Suprapubic skin (tissue), 4 donors: ENCODE measurements at places on chromosomes 2 and 18.

GRCh38 chr2:125857971-125858794, 797.8 kb upstream of the GYPC start:
- H3K4me1 ChIP-seq, result no peaks in the 10 kb centered on the region
- no peaks in the 10 kb centered on the region for H3K36me3 ChIP-seq
- no peak overlapping the region for H3K4me3 ChIP-seq
- H3K27ac ChIP-seq, result no peak overlapping the region
- no peaks in the 10 kb centered on the region for H3K27me3 ChIP-seq
- DNase-seq, result no peak

GRCh38 chr18:26134107-26134506, 438 bp downstream of the PSMA8 start:
- no peak overlapping the region for H3K27ac ChIP-seq
- no peaks in the 10 kb centered on the region for H3K4me1 ChIP-seq
- no peaks in the 10 kb centered on the region for H3K36me3 ChIP-seq
- DNase-seq, result no peak
- no peaks in the 10 kb centered on the region for H3K27me3 ChIP-seq

DNA sequence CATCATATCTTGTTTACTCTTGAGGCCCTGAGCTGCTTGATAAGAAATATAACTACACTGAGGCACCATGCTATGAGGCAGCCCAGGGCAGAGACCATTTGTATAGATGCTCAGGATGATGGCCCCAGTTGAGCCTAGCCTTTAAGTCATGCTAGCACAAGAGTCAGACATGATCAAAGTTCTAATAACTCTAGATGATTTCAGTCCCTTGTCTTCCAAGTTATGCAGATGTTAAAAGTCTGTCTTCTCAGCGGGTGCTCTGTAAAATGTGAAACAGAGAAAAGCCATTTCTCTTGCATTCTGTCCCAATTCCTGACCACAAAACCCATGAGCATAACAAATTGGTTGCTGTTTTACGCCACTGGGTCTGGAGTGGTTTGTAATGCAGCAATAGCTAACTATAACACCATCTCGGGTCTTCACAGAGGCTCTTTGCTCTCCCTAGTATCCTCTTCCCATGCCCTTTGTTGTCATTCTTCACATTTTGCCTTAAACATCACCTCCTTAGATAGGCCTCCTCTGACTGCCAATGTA, 49.6 kb downstream of the NXPH2 start:
- DNase-seq, result no peak
- H3K27me3 ChIP-seq, result peaks cover 2% of the 10 kb centered on the region
- H3K4me1 ChIP-seq, result no peaks in the 10 kb centered on the region
- H3K27ac ChIP-seq, result no peak overlapping the region

GRCh38 chr2:237542001-237542704, 24.2 kb upstream of the PRLH start:
- no peak for DNase-seq
- no peaks in the 10 kb centered on the region for H3K27me3 ChIP-seq
- H3K4me1 ChIP-seq, result peaks cover 11% of the 10 kb centered on the region
- no peak overlapping the region for H3K27ac ChIP-seq

GRCh38 chr2:45452866-45453265, 158.2 kb downstream of the SRBD1 start:
- no peak for DNase-seq
- no peak overlapping the region for H3K4me3 ChIP-seq
- no peaks in the 10 kb centered on the region for H3K27me3 ChIP-seq
- no peak overlapping the region for H3K27ac ChIP-seq
- no peaks in the 10 kb centered on the region for H3K36me3 ChIP-seq

- H3K27ac ChIP-seq, result no peak overlapping the region
- no peak overlapping the region for H3K4me3 ChIP-seq
- DNase-seq, result no peak
- H3K4me1 ChIP-seq, result peaks cover 63% of the 10 kb centered on the region
These were observed 5.2 kb downstream of the TTC39C start for GRCh38 chr18:24019641-24020331.

DNA sequence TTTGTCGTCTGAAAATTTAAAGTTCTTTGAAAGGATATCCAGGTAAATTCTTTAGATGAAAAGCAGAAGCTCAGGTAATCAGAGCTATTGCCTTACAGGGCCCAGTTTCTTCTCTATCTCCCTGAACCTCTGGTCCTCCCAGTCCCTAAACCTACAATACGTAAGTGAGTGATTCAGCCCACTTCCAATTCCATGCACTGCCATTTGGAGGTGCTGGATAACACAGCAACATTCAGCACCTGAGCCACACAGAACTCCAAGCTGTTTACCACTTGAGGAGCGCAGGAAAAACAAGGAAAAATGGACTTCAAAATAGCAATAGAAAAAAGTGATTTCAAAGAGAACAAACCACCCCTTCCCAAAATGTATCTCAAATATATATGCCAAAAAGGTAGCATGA, 105.0 kb upstream of the DNAJC10 start:
- no peak overlapping the region for H3K4me3 ChIP-seq
- H3K27me3 ChIP-seq, result no peaks in the 10 kb centered on the region
- no peaks in the 10 kb centered on the region for H3K4me1 ChIP-seq
- H3K27ac ChIP-seq, result no peak overlapping the region
- no peak for DNase-seq

GRCh38 chr2:65880436-65880835, 448.0 kb upstream of the SPRED2 start:
- no peak overlapping the region for H3K4me3 ChIP-seq
- H3K27ac ChIP-seq, result no peak overlapping the region
- H3K36me3 ChIP-seq, result no peaks in the 10 kb centered on the region
- peaks cover 7% of the 10 kb centered on the region for H3K4me1 ChIP-seq
- no peaks in the 10 kb centered on the region for H3K27me3 ChIP-seq

- DNase-seq, result no peak
- H3K27me3 ChIP-seq, result no peaks in the 10 kb centered on the region
- no peak overlapping the region for H3K4me3 ChIP-seq
- no peaks in the 10 kb centered on the region for H3K4me1 ChIP-seq
- no peaks in the 10 kb centered on the region for H3K36me3 ChIP-seq
- H3K27ac ChIP-seq, result no peak overlapping the region
These were observed 26.5 kb downstream of the SLC16A14 start for GRCh38 chr2:230042195-230042594.

DNA sequence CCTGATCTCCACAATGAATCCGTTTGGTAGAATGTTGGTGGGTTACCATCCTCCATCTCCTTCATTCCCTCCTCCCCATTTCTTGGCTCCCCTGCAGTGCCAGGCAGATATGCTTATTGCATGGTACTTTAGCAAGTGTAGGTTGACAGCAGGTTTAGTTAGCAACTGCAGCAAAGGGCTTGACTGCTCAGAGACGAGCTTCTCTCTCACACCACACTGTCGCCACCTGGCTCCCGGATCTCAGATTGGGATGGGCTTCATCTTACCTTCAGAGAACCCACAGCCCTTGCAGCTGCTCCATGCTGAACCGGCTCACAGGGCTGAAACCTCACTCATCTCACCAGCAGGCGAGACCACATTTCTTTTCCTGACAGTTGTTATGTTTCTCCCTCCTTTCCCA, 88.8 kb downstream of the VWA3B start:
- no peaks in the 10 kb centered on the region for H3K4me1 ChIP-seq
- H3K27me3 ChIP-seq, result peaks cover 14% of the 10 kb centered on the region
- H3K36me3 ChIP-seq, result no peaks in the 10 kb centered on the region
- H3K27ac ChIP-seq, result no peak overlapping the region
- DNase-seq, result no peak
- H3K4me3 ChIP-seq, result no peak overlapping the region

- no peak overlapping the region for H3K4me3 ChIP-seq
- H3K36me3 ChIP-seq, result no peaks in the 10 kb centered on the region
- H3K4me1 ChIP-seq, result peaks cover 3% of the 10 kb centered on the region
- peak; percentile 79 for DNase-seq
- H3K27me3 ChIP-seq, result no peaks in the 10 kb centered on the region
These were observed 76.6 kb downstream of the RDH14 start for GRCh38 chr2:18483896-18484295.

DNA sequence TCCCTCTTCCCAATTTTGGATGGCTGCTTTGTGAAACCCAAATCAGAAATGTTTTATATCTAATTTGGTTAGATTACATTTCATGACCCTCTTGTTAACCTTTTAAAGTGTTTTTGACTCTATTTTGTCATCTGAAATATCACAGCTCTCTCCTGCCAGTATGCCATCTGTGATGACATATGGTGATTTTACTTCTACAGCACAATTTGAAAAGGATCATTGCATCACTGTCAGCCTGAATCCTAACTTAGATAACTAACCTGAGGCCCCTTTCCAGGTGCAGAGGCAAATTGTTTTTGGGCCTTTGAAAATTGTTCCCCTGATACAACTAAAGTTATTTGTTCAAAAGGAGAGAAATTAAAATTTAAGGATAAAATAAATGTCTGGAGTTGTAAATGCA, 1023.4 kb upstream of the LRRTM1 start:
- no peak overlapping the region for H3K27ac ChIP-seq
- no peaks in the 10 kb centered on the region for H3K27me3 ChIP-seq
- DNase-seq, result no peak
- no peaks in the 10 kb centered on the region for H3K36me3 ChIP-seq
- no peak overlapping the region for H3K4me3 ChIP-seq
- H3K4me1 ChIP-seq, result no peaks in the 10 kb centered on the region

DNA sequence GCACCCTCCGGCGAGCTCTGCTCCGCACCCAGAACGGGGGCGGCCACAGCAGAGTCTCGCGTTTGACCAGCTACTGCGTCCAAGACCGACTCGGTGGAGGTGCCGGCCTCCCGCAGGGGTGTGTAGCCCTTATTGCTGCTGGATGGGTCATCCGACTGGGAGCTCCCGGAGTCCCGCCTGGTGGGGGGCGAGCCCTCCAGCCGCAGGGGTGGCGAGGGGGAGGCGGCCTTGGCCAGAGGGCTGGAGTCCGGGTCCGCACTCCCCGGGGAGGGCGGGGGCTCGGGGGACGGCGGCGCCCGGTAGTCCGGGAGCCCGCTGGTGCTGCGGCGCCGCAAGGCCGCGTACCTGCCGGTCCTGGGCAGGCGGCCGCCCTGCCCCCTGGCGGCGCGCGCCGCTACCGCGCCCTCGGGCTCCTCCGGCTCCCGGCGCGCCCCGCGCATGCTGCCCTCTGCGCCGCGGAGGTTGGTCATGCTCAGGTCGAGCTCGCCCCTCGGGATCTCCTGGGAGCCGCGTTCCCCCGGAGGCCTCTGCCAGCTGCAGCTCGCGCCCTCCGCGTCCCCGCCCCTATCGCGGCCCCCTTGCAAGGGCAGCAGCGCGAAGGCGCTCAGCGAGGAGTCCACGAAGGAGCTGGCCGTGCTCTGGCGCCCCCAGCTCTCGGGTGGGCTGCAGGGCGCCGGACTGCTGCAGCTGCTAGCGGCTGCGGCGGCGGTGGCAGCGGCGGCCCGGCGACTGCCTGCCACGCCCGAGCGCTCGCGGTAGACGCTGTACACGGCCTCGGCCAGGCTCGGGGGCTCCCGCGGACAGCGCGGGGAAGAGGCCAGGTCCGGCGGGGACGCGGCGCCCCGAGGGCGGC, 4.8 kb downstream of the TMEM200C start:
- peak overlapping the region; percentile 64 for H3K4me3 ChIP-seq
- peak; percentile 62 for DNase-seq
- H3K4me1 ChIP-seq, result peaks cover 29% of the 10 kb centered on the region
- peaks cover 55% of the 10 kb centered on the region for H3K27me3 ChIP-seq
- no peaks in the 10 kb centered on the region for H3K36me3 ChIP-seq

GRCh38 chr2:109720380-109721106, 73.6 kb upstream of the RGPD5 start:
- peak; percentile 53 for DNase-seq
- no peaks in the 10 kb centered on the region for H3K27me3 ChIP-seq
- H3K4me3 ChIP-seq, result no peak overlapping the region
- H3K27ac ChIP-seq, result peak overlapping the region; percentile 88
- peaks cover 24% of the 10 kb centered on the region for H3K4me1 ChIP-seq
- no peaks in the 10 kb centered on the region for H3K36me3 ChIP-seq

DNA sequence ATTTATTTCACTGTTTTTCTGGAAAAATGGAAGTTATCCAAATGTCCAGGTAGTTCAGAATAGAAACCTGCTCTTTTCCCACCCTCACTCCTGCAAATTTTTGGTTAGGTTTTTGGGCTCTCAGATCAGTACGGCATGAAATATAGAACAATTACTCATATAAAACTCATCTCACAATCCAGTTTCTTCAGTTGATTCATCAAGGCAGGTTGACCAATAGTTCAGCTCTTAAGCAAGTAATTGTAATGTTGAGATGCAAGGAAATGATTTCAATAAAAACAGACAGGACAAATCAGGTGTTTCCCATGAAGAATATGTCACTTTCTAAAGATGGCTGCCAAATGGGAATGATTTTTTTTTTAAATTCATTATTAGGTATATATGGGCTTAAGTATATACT, 2.0 kb downstream of the RAB27B start:
- no peak for DNase-seq
- H3K27me3 ChIP-seq, result no peaks in the 10 kb centered on the region
- H3K4me3 ChIP-seq, result peak overlapping the region; percentile 56

DNA sequence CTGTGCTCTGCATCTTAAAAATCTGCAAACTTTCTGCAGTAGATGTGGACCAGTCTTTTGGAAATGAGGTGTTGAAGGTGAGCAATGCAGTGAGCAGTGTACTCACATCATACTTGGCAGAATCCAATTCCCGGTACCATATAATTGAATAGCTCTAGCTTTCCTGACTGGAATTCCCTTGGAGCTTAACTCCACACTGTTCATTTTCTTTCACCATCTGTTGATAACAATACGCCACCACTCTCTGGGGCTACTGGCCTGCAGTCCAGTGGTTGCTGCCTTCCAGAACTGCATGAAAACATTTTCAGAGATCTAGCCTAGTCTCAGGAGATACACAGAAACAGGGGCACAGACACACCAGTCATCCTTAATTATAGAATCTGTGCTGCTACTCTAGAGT, 820.0 kb upstream of the NXPH2 start:
- no peaks in the 10 kb centered on the region for H3K36me3 ChIP-seq
- H3K27ac ChIP-seq, result no peak overlapping the region
- no peaks in the 10 kb centered on the region for H3K4me1 ChIP-seq
- no peak overlapping the region for H3K4me3 ChIP-seq
- H3K27me3 ChIP-seq, result no peaks in the 10 kb centered on the region

DNA sequence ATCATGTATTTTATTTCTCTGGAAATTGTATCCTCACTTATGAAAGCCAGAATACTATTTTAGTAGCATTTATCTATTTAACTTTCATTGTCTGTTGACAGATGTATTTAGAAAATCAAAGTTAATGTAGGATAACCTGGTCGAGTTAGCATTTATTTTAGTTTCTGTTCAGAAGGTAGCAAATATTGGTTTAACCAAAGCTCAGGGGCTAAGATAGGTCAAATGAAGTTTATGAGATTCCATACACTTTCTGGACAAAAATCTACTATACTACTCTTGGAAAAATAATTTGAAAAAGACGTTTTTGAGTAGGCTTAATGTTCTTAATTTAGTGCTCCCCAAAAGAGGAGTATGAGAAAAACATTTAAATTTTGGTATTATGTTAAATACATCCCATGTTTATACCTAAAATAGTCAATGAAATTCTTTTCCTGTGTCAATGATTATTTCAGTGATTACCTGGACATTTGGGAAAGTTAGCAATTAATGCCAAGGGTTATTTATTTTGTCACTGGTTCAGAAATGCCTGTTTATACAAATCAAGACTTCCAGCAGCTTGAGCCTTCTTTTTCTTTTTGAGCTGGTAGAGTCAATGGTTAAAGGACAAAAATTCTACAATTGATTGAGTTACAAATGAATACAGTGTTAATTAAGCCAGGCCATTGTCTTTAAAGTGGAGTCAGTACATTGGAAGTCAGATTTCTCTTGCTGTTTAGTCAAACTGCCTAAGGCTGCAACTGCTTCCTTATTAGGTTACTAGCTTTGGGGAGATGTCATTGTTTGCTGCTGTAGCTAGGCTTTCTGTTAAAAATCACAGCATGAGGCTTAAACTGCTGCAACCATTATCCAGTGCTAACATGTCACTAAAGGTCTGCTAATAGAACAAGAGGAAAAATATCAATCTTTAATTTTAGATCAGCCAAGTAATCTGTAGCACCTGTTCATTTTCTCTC, 182.3 kb downstream of the CAMKMT start:
- no peak overlapping the region for H3K27ac ChIP-seq
- DNase-seq, result no peak
- no peaks in the 10 kb centered on the region for H3K27me3 ChIP-seq
- no peak overlapping the region for H3K4me3 ChIP-seq
- H3K4me1 ChIP-seq, result peaks cover 3% of the 10 kb centered on the region
- no peaks in the 10 kb centered on the region for H3K36me3 ChIP-seq
